NCI-H460 (cell line): ENCODE measurements at places on chromosomes 7 and 10. TPM values are rescaled to one million over a fixed set of nuclear protein-coding genes. Genes with fewer than 3 reads are reported as not detected.

GRCh38 chr7:108869070-108869469 is 299.4 kb downstream of the DNAJB9 start:
- no peak for DNase-seq

GRCh38 chr10:122740640-122741039 is 41.0 kb upstream of the C10orf120 start:
- no peak for DNase-seq

- no peak for DNase-seq
Measured at GRCh38 chr10:79274279-79275104, 72.8 kb upstream of the PPIF start.

DNA sequence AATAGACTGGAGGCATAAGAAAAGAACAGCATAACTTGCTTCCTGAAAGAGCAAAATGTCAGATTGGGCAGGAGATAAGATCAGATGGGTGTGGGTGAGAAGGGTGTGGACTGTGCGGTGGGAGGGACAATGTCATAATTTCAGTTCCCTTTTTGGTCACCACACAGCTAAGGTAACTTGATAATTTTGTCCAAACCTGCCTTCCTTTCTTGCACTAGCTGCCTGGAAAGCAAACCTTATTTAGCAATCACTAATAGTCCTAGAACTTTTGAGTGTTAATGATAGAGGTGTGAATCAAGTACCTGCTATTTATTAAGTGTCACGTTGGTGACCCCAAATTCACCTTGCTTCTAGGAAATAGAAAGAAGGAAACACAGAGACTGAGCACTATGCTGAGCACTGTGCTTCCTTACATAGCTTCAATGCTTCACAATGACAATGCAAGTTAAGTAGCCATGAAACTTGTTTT is 72.4 kb upstream of the SP4 start:
- DNase-seq: no peak

DNA sequence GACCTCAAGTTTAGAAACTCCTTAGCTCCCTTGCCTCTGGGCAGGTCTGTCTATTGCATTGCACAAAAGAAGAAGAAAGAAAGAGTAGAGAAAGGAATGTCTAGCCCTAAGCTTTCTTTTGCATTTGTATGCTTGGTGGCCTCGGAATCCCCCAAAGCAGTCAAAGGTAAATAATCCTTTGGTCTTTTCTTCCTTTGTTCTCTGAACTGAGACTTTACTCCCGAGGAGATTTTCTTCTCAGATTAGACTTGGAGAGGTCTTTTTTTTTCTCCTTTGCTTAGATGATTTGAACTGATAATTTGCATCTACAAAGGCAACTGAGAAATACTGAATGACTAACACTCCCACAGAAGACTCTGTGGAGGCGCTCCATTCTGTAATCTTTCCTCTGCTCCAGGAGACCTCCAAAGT is 93.2 kb downstream of the AKR1D1 start:
- DNase-seq: no peak

LRRC61 gene
- 0.47 TPM in 1 of 2 replicates, not detected in the other for total RNA-seq

CPED1 gene
- total RNA-seq: 14.8 and 17.0 TPM in 2 replicates

DNA sequence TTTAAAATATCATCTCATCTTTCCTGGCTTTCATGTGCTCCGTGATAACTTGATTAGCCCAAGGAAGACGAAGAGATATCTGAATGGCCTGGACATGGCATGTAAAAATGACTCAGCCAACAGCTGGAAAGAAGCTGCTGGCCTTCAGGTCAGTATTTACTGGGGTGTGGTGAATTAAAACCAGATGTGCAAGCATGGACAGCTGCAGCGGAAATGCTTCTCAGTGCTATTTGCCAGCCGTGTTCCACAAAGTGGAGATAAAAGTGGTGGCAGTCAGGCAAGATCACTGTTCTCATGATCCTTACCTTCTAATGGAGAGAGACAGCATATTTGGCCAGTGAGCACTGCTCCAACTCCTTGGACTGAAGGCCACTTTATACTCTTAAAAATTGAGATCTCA is 203.1 kb upstream of the VSTM2A start:
- DNase-seq: no peak

- DNase-seq: no peak
Measured at GRCh38 chr7:67496589-67496988, 500.0 kb downstream of the TYW1 start.

GRCh38 chr10:32317795-32318357 is 29.1 kb downstream of the EPC1 start:
- DNase-seq: no peak

DNA sequence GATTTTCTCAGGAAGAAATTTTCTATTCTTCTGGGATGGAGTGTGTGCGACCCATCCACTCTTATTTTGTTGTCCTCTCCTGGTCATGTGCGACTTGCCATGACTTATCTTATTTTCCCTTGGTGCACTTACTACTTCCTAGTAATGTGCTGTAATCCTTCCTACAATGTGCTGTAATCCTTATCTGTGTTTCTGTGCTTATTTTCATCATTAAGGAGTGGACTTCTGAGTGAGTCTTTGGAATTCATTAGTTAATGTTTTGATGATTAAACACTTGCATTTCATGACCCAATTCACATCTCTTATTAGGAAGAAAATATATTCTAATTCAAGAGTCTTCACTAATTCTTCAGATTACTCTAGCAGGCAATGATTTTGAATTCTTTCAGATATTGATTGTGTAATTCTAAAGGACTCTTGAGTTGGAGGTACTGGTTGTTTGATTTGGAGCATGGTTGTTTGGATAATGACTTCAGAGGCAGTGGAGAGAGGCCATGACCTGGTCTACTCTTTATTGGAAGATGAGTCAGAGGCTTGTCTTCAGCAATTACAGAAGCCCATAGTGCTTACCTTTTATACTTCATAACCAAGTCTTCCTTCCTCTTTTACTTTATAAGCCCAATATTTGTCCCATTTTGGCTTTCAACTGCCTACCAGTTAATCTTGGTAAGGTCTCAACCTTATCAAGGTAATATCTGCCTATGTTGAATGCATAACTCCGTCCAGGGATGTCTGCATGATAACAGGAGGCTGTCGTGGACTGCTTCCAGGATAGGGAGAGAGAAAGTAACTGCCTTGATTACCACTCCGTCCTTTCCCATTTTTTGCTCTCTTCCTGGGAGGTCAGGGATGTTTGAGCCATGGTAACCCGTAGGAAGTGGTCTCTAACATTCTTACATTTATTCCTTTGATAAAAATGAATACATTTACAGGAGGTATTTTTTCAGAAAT is 278.3 kb upstream of the SP8 start:
- no peak for DNase-seq

DNA sequence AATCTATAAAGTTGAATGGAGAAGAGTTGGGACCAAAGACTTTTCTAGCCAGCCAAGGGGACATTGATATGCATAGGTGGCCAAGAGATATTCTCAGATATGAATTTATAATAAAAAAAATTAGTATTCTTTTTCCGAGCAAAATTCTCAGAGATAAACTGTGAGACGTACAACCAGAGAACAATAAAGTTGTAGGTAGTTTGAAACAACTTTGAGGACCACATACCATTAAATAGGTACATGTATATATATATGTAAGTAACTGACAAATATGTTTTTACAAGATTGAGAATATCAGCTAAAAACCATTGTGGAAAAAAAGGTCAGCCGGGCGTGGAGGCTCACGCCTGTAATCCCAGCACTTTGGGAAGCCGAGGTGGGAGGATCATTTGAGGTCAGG is 56.5 kb downstream of the EXOC4 start:
- no peak for DNase-seq

DNA sequence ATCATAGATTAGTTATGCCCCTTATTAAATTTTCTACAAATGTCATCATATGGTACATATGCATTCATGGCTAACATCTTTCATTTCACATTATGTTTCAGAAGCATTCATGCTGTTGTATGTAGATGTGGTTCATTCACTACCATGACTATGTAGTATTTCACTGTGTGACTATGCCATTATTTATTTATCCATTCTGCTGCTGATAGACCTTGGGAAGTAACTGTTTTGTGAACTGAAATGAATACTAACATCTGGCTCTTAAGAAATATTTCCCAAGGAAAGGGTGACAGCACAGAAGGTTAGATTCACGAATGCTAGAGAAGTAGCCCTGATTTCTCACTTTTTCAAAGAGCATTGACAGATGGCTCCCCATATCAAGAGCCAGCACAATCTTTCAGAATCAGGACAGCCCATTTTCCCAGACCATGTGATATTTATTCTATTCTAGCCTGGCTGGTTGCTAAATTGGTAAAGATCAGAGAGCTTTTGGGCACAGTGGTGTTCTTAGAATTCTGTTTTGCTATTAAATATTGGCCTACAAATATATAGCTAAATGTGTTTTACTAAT is 157.4 kb downstream of the DYNC1I1 start:
- DNase-seq: no peak

SORCS1 gene
- total RNA-seq: 0.20 TPM in 1 of 2 replicates, not detected in the other

DNA sequence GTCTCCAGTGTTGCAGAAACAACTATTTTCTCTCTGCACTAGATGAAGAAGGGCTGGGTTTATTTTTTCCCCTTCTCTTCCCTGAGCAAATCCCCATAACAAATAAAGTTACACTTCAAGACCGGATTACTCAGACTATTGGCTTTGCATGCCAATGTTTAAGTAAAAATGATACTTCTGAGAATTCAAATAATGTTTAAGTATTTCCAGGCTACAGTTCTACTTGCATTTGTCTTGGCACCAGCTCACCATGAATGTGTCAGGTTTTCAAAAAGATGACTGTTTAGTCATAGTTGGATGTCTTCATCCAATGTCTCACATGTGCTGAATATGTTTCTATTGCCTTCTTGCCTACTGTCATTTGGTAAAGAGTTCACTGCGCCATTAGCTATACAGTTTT is 912.6 kb downstream of the GATA3 start:
- DNase-seq: no peak

- DNase-seq: no peak
Measured at GRCh38 chr7:19098510-19098909, 18.9 kb downstream of the TWIST1 start.

LIPJ gene
- total RNA-seq: not detected in 2 replicates

- no peak for DNase-seq
Measured at GRCh38 chr7:64795176-64795575, 948 bp downstream of the ZNF138 start.

CYP26C1 gene
- total RNA-seq: 0.10 and 0.23 TPM in 2 replicates

ADAMTS14 gene
- 0.02 TPM in 1 of 2 replicates, not detected in the other for total RNA-seq

DNA sequence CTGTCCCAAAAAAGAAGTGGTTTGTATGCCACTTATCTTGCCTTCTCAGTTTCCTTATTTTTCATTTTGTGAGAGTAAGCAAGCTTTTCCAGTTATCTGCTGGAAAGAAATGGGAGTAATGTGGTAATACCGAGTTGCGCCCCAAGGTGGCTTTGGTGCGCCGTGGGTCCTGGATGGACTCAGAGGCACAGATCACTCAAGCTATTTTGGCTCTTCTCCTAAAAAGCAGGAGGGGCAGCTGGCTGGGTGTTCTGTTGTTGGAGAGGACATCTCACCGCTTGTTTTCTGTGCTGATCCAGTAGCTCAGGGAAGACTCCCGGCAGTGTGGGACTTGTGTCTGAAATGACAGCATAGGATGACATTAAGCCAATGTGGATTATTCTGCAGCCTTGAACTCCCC is 16.4 kb downstream of the PRKRIP1 start:
- DNase-seq: no peak

- no peak for DNase-seq
Measured at GRCh38 chr10:122551450-122551849, 9.1 kb upstream of the DMBT1 start.

DNA sequence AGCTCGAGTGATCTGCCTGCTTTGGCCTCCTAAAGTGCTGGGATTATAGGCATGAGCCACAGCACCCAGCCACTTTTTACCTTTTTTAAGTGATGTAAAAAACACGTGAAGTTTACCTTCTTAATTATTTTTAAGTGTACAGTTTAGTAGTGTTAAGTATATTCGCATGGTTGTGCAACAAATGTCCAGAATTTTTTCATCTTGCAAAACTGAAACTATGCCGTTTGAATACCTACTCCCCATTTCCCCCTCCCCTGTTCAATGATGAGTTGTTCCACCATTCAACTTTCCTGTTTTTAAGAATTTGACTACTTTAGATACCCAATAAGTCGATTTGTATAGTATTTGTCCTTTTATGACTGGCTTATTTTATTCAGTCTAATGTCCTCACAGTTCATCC is 10.9 kb downstream of the NRBF2 start:
- no peak for DNase-seq

DNA sequence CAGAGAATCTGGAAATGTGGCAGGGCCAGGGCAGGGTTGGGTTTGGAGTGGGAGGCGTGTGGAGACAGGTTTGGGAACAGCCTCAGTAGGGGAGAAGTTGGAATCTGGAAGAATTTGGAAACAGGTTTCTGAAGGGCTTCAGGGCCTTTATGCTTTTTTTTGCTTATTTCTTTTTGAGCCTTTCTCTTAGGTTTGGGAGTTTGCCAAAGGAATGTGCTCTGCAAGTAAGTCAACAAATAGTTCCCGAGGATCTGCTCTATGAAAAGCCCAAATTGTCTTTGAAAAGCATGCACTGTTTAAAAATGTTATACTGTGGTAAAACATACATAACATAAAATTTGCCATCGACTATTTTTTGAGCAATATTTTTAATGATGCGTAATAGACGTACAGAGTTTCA is 86.7 kb upstream of the ADRB1 start:
- DNase-seq: no peak

- DNase-seq: no peak
Measured at GRCh38 chr7:158803367-158803969, 25.8 kb downstream of the ESYT2 start.

DNA sequence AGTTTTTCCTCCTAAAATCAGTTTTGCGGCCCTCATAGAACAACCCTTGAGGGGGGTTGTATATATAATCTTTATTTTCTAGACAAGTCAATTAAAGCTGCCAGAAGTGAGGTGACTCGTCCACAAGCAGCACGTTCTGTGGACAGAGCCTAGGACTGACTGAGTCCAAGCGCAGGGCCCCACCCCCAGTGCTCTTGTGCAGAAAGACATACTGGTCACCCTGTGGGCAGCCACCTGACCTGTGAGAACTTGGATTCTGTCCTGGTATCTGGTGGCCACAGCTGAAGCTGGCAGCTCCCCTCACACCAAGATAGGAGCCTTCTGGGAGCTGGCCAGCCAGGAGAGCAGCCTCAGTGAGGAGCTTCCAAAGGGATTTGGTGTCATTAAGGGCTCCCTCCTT is 89.3 kb downstream of the GRK5 start:
- DNase-seq: no peak

DNA sequence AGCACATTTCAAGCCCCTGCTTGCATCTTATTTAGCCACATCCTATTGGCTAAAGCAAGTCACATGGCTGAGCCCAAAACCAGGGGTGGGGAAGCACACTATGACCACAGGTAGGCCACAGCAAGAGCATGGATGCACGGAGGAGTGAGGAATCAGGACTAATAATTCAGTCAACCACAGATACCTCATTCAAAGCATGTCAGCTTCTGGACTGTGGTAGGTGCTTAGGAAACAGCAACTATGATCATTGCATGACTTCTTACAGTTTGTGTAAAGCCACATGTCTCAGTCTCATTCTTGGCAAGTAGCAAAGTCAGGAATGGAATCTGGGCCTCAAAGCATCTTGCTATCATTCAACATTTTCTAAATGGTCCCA is 79.0 kb upstream of the EMX2 start:
- no peak for DNase-seq

GRCh38 chr7:101465576-101466196 is 103.0 kb downstream of the COL26A1 start:
- DNase-seq: no peak

- no peak for DNase-seq
Measured at GRCh38 chr7:67598469-67598868, 601.8 kb downstream of the TYW1 start.

GRCh38 chr7:149598721-149599308 is 101.2 kb upstream of the ZNF746 start:
- peak; percentile 5 for DNase-seq
